ENCODE measurements at places on chromosomes 4 and X. TPM values are rescaled to one million over a fixed set of nuclear protein-coding genes. Genes with fewer than 3 reads are reported as not detected.

The SMPX gene
- total RNA-seq = 19.2 TPM

The MGAT4D gene
- total RNA-seq = not detected

The USP26 gene
- total RNA-seq = not detected

The GAGE13 gene
- not detected for total RNA-seq

The KDR gene
- 32.3 TPM for total RNA-seq

The CLTRN gene
- not detected for total RNA-seq

The GPRASP1 gene
- 24.0 TPM for total RNA-seq

The MAGEB17 gene
- not detected for total RNA-seq

The PAGE5 gene
- not detected for total RNA-seq

The USP51 gene
- total RNA-seq = 0.29 TPM

The TCEAL2 gene
- total RNA-seq = 2.6 TPM

DNA sequence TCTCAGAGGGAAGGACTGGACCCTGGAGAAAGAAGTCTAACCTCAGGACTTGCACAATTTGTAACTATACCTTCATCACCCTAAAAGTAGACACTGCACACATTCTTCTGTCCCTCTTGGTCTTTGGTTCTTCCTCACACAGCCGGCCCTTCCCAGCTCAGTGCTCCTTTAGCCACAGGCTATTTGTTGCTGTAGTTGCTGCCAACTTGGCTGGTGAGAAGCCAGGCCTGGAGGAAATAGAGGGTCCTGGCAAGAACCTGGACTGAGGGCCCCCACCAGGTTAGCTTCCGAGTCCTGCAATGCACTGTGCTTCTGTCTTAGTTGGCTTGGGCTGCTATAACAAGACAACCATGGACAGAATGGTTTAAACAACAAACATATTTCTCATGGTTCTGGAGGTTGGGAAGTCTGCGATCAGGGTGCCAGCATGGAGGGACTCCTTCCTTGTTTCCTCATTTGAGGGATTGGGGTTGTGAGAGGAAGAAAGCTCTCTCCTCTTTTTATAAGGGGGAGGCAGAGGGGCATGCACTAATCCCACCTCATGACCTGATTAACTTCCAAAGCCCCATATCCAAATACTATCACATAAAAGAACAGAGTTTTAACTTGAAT is 4.4 kb upstream of the FGF5 start:
- peaks cover 26% of the 10 kb centered on the region for H3K4me1 ChIP-seq
- H3K36me3 ChIP-seq = no peaks in the 10 kb centered on the region
- H3K4me3 ChIP-seq = no peak overlapping the region

DNA sequence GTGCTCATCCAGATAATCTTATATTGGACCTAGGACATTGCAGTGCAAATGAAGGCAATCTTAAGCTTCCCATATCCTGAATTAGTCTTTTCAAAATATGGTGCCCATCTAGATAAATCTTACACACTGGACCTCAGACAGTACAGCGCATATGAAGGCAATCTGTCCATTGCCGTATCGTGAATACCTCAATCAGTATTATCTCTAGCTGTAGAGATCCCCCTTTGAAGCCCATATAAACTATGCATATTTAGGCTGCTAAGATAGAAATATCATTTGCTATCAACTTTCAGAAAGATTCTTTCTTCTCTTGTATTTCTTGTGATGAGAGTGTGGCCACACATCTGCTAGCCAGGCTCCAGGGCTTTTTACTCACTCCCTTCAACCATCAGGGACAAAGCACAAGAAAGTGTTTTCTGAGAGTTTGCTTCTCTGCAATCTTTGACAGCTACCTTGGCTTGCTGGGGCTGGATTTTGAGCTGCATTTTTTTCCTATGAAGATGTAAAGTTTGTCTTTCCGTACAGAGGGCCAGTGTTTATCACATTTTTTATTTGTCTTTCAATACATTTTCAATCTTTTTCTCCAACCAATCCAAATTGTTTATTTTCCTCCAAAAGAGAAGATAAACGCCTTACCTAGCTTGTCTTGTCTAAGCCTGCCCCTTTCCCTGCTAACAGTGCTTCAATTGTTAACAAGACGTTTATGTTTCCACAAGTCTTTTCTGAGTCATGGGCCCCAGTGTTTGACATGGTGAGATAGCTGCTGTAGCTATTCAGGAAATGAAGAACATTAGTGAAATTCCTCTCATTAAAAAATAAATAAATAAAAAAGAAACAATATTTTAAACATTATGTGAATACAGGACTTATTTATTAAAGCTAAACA is 57.6 kb upstream of the FAT1 start:
- H3K4me3 ChIP-seq = no peak overlapping the region
- H3K27me3 ChIP-seq = no peaks in the 10 kb centered on the region
- H3K36me3 ChIP-seq = no peaks in the 10 kb centered on the region
- DNase-seq = peak; percentile 60

DNA sequence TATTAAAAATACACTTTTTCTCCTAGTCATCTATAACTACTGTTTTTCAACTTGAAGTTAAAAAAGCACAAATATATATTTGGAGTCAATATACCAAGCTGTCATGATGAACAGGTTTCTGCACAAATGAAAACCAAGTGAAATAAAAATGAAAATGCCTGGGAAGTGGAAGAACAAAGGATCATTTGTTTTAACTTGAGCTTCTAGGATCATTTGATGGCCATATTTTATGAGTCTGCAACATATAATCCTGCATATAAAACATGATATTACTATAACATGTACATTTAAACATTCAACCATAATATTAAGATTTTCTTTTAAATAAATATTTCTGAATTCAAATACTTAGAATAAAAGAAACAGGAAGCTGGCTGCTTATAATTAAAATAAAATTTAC is 8.5 kb upstream of the ARHGEF38 start:
- no peak for DNase-seq
- no peak overlapping the region for H3K27ac ChIP-seq
- H3K4me3 ChIP-seq = no peak overlapping the region
- H3K36me3 ChIP-seq = no peaks in the 10 kb centered on the region
- no peaks in the 10 kb centered on the region for H3K27me3 ChIP-seq

DNA sequence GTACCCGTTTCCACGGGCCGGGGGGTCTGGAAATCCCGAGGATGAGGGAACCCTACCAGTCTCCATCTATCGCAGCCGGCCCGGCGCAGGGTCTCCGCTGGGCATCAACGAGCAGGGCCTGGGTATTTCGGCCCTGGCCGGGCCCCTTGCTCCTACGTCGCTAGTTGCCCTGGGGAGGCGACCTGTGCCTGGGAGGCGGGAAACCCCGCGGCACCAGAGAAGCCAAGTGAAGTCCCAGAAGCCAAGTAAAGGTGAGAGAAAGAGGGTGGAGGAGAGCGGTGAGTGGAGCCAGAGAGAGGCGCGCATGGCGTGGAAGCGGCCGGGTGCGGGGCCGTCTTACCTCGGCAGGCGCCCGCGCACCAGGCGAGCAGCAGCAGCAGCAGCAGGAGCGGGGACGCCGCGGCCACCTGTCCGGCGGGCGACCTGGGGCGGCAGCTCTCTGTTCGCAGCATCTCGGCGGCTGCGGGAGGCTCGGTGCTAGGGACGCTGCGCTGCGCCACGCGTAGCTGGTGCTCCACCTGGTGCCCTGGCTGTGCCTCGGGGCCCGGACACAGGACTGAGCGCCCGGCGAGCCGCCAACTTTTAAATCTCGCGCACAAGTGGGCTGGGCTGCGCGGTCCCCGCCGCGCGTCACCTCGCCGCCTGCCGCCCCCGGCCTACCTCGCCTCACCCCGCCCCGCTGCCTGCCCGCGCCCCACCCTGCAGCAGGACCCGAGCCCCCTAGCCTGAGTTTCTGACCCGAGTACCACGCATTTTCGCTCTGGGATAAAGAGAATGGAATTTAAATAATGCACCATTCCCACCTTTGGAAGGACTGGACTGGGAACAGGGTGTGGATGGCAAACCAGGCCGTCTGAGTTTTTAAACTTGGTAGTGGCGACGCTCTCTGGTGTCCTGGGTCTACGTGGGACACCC is at the start of gene NMU:
Gene NMU (minus strand): TSS at position 558 of the 915 bp plus-strand sequence. CDS start 106 bp downstream, at position 452.
- H3K27ac ChIP-seq = no peak within 1 kb of the TSS
- H3K4me1 ChIP-seq = peaks cover 15% of the 10 kb centered on the region
- peak within 1 kb of the TSS; percentile 57 for H3K4me3 ChIP-seq

DNA sequence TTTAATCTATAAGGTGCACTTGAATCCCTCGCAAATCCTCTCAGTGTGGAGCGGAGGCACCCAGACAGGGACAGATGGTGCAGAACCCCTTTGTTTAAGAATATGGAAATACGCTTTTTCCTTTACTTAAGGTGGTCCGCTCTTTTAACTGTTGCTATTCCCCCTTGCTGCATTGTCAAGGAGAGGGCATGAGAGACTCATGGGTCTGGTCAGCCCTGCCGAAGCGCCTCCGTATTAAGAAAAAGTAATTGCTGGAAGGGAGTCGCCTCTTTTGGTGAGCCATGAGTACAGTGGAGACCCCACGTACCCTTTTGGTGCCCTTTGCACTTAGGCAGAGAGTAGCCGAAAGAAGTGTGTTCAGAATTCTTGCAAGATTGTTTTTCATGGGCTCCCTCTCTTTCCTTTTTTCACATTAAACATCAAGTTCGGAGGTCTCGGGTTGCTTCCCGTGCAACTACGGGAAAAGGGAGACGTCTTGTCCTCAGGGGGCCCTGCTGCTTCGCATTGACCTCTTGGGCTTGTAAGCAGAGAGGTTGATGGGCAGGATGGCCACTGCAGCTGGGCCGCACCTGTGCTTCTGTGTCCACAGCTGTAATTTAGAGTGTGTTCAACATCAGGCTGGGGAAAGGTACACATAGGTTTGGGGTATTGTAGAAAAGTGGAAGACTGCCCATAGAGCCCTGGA is 109.6 kb downstream of the SPRY1 start:
- no peaks in the 10 kb centered on the region for H3K27me3 ChIP-seq
- peak overlapping the region; percentile 57 for H3K4me3 ChIP-seq
- no peaks in the 10 kb centered on the region for H3K36me3 ChIP-seq
- H3K27ac ChIP-seq = peak overlapping the region; percentile 79
- DNase-seq = peak; percentile 36

DNA sequence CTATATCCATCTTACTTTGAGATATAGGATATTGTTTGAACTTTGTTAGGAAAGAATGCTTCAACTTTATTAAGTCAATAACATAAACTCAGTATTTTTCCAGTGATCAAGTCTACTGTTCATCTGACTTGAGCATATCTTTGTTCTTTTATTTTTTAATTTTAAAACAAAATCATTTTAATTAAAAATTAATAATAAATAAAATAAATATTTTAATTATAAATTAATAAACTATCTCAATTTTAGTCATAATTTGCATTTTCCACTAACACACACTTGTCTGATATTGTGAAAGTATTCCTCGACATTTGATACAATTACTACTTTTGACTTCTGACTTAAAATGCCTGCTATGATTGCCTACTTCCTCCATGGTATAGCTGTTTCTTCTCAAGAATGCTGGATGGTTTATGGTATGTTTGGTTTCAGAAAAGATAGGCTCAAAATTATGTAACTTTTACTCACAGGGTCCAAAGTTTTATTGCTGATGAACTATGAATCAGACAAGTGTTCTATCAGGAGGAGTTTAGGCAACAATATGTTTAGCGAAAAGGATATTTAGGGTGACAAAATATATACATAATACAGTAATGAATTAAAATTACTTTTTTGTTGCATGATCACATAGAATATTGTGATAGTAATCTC is 1132.3 kb upstream of the PCDH10 start:
- H3K36me3 ChIP-seq = no peaks in the 10 kb centered on the region
- H3K27ac ChIP-seq = no peak overlapping the region
- no peaks in the 10 kb centered on the region for H3K27me3 ChIP-seq
- no peak overlapping the region for H3K4me3 ChIP-seq
- no peak for DNase-seq
- H3K4me1 ChIP-seq = no peaks in the 10 kb centered on the region

DNA sequence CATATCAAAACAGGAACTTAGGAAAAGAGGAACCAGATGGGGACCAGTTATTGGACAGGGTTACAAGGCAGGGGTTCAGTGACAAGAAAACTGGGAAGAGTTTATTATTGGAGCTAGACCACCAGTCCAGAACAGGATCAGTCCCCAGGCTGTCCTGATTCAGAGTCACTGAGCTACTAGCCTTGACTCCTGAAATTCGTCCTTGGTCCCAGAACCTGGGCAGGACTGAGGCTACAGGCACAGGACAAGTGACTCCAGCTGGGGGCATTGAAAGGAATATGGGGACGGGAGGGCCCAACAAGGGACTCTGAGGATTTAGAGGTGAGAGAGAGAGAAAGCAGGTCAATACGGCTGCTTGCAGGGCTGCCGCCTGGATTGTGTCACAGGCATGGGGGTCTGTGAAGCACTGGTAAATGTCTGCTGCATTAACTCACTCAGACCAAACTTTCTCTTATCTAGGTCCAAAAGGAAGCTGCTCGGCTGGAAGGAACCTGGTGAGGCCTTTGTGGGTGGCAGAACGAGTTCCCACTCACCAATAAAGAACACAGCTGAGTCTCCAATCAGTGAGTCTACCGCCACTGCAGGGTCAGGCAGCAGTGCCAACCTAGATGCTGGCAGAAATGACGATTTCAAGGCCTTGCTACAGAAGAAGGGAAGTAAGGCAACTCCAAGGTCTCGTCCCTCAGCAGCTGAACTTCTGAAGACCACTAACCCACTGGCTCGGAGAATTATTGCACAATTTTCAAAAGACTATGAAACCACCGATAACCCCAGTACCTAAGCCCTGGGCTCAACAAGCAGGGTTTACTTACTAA is 11.3 kb upstream of the RTL5 start:
- H3K27ac ChIP-seq = no peak overlapping the region
- DNase-seq = no peak
- no peak overlapping the region for H3K4me3 ChIP-seq
- H3K4me1 ChIP-seq = no peaks in the 10 kb centered on the region
- H3K27me3 ChIP-seq = peaks cover 9% of the 10 kb centered on the region
- H3K36me3 ChIP-seq = no peaks in the 10 kb centered on the region

GRCh38 chrX:132561974-132562373 is 73.1 kb upstream of the MBNL3 start:
- no peaks in the 10 kb centered on the region for H3K36me3 ChIP-seq
- no peak for DNase-seq
- no peaks in the 10 kb centered on the region for H3K4me1 ChIP-seq
- H3K27ac ChIP-seq = no peak overlapping the region
- no peaks in the 10 kb centered on the region for H3K27me3 ChIP-seq

- H3K36me3 ChIP-seq = no peaks in the 10 kb centered on the region
- peak overlapping the region; percentile 86 for H3K27ac ChIP-seq
- H3K4me1 ChIP-seq = peaks cover 27% of the 10 kb centered on the region
- no peaks in the 10 kb centered on the region for H3K27me3 ChIP-seq
- no peak overlapping the region for H3K4me3 ChIP-seq
- peak; percentile 77 for DNase-seq
Measured at GRCh38 chr4:10006601-10007435, 14.5 kb downstream of the SLC2A9 start.

- no peaks in the 10 kb centered on the region for H3K36me3 ChIP-seq
- no peak for DNase-seq
- no peaks in the 10 kb centered on the region for H3K4me1 ChIP-seq
Measured at GRCh38 chr4:105963461-105964400, 68.5 kb downstream of the NPNT start.

GRCh38 chr4:88177983-88178625 is 19.7 kb upstream of the ABCG2 start:
- DNase-seq = no peak
- no peak overlapping the region for H3K4me3 ChIP-seq
- no peaks in the 10 kb centered on the region for H3K27me3 ChIP-seq
- no peaks in the 10 kb centered on the region for H3K36me3 ChIP-seq
- H3K4me1 ChIP-seq = no peaks in the 10 kb centered on the region

Measured in stomach (tissue), 19 donors.